ENCODE measurements at places on chromosomes 16 and 17.

- no peak for DNase-seq
Measured at GRCh38 chr17:75277664-75278071, 6.6 kb upstream of the MIF4GD start.

DNA sequence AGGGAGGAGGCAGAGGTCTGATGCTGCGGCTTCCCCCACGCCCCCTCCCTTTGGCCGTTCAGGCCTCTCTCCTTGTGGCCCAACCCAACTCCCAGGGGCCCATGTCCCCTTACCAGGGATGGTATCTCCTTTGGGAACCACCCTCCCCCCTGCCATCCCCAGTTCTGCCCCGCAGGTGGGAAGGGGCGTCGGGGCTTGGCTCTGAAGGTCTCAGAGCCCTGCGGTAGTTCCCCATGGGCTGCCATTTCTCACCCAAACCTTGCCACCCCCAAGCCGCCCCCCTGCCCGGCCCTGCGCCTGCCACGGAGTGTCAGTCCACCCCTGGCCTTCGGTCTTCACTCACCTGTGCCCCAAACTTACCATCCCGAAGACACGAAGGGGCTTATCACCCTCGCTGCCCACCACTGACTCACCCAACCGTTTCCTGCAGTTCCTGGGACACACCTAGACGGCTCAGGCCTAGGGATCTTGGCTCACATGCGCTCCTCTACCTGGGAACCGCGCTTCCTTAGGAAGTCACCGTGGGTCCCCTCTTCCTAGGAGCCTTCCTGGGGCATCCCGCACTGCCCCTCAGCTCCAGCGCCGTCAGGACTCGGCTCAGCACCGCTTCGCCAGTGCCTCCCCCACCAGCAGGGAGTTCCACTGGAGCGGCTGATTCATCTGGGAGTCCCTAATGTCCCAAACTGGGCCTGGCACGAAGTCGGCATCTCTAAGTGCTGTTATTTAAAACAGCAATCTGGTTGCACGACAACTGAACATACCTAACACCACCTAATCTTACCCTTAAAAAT lies 1.1 kb upstream of the DOC2A start:
- no peak for DNase-seq

DNA sequence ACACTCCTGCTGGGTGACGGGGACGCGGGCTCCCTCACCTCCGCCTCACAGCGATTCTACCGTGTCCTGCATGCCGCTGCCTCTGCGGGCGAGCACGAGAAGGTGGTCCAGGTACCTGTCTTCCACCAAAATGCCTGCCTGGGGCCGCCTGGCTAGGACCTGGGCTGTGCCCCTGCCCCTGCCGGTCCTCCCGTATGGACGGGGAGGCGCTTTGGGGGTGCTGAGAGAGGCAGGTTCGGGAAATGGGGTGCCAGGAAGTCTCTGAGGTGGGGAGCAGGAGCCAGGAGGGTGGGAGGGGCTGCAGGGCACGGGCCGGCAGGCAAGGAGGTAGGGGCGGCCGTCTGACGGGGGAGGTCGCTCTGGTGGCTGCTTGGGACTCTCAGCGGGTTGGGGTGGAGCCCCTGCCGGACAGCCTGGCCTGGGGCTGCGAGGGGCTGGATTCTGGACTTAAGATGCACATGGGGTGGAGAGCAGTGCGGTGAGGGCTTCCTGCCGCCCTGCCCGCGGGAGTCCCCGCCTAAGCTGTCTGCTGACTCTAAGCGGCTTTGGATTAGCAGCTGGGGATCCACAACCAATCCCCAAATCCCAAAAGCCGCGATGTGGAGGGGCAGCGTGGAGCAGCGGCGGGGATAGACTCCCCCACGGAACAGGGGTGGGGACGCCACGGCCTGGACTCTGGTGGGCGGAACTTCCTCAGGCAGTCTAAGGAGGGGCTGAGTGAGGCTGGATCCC lies 5.8 kb downstream of the CHTF18 start:
- no peak for DNase-seq

- DNase-seq: no peak
Measured at GRCh38 chr16:81549547-81550431, 105.2 kb downstream of the CMIP start.

DNA sequence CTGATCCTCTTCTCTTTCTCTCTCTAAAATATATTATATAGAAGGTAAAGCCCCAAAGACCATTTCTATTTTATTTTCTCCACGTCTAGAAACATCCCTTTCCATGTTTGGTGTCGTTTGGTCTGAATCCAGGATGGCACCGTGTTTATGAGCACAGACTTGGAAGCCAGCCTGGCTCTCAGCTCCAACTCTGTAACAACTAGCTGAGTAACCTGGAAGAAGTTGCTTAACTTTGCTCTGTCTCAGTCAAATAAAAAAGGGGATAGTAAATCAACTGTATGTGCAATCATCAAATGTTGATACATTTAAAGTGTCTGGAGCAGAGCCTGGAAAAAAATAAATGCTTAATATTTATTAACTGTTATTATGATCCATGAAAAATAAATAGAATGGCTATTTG lies 249.8 kb upstream of the MAF start:
- no peak for DNase-seq

GRCh38 chr17:18981642-18982424 lies 22.7 kb downstream of the FAM83G start:
- peak; percentile 58 for DNase-seq

DNA sequence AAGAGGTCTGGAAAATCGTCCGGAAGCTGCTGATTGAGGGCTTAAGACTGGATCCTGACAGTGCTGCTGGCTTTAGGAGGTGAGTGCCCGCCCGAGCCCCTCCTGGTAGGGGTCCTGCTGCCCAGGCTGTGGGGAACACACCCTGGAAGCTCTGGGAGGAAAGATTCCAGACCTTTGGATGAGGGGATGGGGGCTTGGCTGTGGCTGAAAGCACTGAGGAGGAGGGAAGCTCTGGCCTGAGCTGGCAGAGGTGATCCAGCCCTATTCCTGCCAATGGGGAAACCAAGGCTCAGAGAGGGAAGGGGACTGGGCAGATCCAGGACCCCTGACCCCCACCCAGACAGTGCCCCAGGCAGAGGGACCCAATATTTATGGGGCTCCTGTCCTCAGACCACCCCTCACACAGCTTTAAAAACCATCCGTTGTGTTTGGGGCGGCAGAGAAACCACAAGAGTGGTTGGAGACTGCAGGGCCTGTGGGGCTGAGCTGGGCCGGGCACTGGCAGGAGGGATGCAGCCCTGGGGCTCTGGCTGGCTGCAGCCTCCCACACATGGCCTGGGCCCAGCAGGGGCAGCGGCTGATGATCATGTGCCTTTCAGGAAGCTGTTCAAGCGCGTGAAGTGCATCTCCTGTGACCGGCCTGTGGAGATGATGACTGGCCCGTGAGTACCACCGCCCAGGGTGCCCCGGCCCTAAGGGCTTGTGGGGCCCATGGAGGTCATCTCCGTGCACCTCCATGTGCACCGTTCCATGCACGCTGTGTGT lies 22.8 kb downstream of the UBALD1 start:
- DNase-seq: no peak

GRCh38 chr16:4085405-4085970 lies 30.8 kb downstream of the ADCY9 start:
- no peak for DNase-seq

- DNase-seq: no peak
Measured at GRCh38 chr17:47604598-47604927, 45.2 kb upstream of the KPNB1 start.

DNA sequence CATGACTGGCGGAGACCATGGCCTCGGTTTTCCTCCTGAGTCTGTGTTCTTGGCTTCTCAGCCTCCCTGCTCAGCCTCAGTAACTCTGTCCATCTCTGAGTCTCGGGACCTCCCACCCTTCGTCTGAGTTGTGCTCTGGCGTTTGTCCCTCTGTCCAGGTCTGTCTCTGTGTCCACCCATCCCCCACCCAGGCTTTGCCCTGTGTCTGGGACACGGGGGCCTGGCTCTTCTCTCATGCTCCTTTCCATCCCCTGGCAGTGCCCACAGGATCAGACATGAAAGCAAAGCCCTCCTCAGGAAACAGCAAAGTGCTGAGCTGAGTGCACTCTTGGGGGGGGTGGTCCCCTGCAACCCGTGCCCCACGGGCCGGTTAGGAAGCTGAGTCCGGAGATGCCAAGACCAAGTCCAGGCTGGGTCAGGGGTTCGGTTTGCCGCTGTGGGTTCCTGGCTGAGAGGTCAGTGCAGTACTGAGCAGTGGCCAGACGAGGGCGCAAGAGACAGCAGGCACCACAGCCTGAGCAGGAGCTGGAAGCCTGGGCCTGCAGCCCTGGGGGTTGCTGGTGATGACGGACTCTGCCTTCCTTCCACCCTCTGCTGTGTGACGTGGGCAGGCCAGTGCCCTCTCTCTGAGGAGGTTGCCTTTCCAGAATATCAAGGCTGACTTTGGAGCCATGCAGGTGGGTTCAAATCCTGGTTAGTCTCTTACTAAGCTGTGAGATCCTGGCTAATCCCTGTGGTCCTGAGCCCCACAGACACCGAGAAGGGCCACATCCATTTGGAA lies 2.5 kb downstream of the P2RX1 start:
- peak; percentile 37 for DNase-seq
